ENCODE measurements at places on chromosomes 2 and 18.

GRCh38 chr18:71001597-71001996 lies 712.8 kb downstream of the SOCS6 start:
- no peak for DNase-seq

GRCh38 chr2:179440642-179441251 lies 176.1 kb upstream of the SESTD1 start:
- DNase-seq, result peak; percentile 51

GRCh38 chr2:18753722-18754121 lies 164.4 kb upstream of the NT5C1B start:
- DNase-seq, result no peak

DNA sequence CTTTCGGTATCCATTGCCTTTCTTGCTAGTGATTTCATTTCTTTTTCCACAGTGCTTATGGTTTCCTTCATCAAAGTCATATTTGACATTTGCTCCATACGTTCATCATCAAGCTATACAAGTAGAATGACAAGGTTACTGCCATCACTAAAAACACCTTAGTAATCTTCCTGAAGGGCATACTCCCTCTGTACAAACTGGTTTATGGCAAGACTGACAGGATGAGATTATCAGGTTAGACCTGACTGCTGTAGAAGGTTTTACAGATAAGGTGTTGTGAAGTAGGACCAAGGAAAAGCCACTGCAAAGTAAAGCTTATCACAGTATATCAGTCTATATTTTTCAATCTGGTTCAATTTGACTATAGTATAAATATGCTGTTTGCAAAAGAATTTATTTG lies 37.5 kb upstream of the C2orf15 start:
- DNase-seq, result no peak

GRCh38 chr18:28175150-28175929 lies 1.6 kb downstream of the CDH2 start:
- DNase-seq, result no peak

DNA sequence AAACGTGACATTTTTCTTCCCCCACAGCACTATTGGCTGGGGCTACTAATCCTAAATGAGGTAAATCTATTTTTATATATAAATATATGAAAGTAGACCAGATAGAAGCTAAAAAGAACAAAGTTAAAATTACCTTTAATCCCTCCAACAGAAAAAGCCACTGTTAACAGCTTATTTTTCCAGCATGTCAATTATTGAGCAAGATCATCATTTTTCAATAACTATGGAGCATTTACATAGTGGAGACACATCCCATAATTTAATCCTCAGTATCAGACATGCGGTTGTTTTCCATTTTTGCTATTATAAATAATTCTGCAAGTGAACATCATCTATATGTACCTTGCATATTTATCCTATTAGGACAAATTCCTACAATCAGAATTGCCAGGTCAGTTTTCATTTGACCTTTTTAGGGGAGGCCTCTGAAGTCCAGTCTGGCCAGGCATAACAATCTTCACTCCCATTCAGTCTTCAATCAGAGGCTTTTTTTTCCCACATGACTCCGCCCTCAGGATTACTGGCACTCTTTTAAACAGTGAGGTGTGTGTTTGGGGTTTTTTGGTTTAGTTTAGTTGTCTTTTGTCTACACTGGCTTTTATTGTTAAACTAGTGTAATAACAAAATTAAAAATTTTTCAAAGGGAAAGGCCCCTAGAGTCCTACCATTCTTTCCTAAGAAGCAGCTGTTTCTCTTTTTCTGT lies 29.2 kb downstream of the SMARCAL1 start:
- no peak for DNase-seq

GRCh38 chr2:175432021-175432420 lies 250.5 kb upstream of the ATP5MC3 start:
- no peak for DNase-seq

DNA sequence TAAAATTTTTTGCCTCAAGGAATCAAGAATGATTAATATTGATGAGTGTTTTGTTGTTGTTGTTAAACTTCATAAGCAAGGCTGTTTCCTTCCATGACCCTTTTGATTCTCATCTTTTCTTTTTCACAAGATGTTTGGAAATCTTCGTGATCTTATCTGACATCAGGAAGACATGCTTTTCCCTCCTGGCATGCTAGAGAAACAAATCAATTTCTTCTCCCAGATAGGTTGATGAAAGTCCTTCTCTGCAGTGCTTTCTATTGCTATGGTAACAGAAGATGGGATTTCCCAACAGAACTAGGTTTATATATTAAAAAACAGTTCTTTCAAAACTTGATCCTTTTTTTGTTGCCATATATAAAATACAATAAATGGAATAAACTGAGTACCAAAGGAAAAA lies 85.2 kb downstream of the EML6 start:
- no peak for DNase-seq

- no peak for DNase-seq
Observed at GRCh38 chr2:119483896-119484718, 40.2 kb downstream of the SCTR start.

DNA sequence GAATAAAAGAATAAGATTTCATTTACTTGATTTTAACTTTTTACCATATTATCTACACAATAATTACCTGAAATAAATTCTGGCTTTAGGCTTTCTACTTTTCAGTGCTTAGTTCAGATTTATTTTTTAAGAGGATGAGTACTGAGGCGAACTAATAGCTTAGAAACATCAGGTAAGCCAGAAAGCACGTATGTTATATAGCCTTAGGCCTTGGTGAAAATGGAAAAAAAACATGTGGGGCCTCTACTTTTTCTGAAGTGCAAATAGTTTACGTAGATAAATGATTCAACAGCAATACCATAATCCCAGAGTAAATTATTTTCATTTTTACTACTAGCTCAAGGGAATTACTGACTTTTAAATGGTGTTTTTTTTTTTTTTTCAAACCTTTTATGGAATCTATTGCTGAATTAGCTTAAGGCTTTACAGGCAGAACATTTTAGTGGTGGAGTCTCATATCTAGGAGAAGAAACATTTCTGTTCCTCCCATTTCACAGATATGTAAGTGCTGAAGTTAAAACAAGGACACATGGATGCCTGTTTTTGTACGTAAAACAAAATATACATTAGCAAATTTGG lies 6.2 kb downstream of the CPS1 start:
- DNase-seq, result no peak

- peak; percentile 23 for DNase-seq
Observed at GRCh38 chr2:144414324-144414845, 105.5 kb downstream of the ZEB2 start.

DNA sequence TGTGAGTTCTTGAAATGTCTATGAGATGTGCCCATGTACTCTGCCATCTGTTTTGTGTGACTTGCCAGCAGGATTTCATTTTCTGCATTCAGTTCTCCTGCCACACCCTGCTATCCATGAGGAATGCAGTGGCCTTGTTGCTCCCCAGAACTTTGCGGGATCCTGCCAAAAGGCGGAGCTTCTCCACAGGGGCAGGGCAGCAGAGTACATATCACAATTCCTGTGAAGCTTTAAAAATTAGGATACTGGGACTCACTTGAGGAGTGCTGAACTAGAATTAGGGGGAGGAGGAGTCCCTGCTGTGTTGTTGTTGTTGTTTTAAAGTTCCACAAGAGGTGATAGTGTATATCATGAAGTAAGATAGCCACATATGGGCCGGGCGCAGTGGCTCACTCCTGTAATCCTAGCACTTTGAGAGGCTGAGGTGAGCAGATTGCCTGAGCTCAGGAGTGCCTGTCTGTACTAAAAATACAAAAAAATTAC lies 76.4 kb downstream of the TANC1 start:
- no peak for DNase-seq

DNA sequence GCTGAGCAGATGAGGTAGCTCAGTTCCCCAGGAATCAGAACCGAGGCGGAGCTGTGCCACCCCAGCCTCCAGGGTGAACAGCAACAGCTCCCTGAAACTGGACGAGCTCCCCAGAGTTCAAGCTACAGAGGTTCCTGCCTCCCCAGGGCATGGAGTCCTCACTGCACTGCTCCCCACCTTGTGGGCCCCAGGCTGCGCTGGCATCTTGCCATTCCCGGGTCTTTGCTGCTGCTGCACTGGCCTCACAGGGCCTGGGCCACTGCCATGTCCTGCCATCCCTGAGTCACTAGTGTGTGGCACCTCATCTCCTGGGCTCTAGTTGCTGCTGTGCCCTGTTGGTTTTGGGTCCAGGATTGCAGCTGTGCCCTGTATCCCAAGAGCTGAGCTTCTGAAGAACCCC lies 166.9 kb downstream of the SNTG2 start:
- no peak for DNase-seq

DNA sequence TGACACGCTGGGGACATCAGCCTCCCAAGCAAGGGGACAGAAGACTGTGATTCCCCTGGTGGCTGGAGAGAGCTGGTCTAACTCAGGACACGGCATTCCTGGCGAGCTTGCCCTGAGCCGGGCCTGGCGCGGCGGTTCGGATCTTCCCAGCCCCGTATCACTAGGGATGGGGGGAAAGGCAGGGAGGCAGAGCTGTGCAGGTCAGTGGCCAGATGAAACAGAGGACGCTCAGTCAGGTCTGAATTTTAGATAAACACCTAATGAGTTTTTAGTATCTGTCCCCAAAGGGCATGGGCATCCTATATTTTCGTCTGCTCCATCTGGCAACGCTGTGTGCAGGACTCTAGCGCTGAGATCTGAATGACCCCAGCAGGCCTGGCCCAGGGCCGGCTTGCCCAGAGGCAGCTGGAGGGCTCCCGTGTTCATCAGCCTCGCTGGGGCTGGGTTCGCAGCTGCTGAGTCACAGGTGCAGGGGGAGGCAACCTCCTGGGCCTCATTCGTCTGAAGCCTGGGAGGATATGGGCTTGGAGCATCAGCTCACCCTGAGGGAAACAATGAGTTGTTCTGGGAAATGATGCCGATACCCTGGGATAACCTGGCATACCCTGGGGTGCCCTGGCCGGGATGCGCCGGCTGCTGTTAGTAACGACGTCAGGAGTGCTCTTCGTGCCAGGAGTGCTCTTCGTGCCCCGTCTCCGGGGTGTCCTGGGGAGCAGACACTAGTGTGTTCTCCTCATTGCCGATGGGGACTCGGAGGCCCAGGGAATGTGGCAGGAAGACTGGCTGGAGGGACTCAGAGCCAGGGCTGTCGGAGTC lies 48.1 kb upstream of the HPCAL1 start:
- no peak for DNase-seq

DNA sequence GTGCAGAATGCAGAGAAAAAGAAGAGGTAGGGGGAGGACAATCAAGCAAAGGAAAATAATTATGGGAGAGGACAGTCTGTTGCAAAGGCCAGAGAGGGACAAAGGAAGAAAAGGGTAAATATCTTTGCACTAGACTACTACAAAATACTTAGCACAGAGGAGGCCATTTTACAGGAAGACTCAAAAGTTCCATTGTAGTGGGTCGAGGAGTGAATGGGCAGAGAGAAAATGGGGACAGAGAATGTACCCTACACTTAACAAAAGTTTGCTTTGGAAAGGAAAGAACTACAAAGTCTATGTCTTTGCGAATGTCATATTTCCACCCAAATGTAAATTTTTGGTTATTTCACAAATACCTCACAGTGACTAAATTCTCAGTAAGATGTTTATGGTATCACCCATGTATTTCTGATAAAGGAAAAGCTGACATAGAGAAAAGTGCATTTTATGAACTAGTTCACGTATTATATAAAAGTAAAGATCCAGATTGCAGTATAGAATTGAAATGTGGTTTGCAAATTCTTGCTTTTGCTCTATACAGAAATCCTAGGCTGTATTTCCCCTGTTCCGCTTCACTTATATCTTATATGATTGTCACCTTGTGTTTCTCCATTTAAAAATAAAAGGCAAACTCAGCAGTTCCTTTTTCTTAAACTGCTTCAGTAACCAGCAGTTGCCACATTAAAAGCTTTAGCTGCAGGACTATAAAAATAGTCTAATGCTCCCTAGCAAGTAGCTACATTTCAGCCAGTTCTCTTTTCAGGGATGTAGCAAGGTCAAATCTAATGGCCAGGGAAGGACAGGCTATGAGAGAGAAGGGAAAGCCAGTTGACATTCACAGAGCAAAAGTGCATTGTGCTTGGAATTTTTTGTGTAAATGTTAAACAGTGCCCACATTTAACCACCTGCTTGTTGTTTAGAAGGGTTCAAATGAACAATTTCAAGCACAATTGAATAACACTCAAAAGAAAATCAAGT lies 79.7 kb upstream of the CYTIP start:
- no peak for DNase-seq

GRCh38 chr2:179770029-179770428 lies 91.4 kb downstream of the ZNF385B start:
- no peak for DNase-seq

GRCh38 chr2:100067784-100068183 lies 74.6 kb downstream of the AFF3 start:
- no peak for DNase-seq

GRCh38 chr2:18501156-18501555 lies 59.3 kb downstream of the RDH14 start:
- no peak for DNase-seq

DNA sequence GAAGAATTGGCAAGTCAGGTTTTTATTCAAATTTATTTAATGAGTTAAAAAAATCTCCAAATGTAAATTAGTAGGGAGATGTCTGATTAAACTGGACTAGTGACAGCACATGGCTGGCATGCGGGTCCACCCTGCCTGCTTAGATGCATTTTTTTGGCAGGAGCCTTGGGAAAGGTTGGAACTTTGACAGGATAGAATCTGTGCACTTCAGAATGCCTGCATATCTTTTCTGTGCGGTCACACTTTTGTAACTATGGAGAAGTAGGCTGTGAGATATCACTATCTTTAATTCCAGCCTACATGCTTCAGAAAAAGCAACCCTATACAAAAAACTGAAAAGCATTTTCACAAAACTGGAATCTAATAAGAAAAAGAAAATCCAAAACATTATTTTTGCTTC lies 317.8 kb downstream of the MBD2 start:
- DNase-seq, result no peak

- no peak for DNase-seq
Observed at GRCh38 chr2:206727287-206727686, 9.1 kb upstream of the DYTN start.

- DNase-seq, result no peak
Observed at GRCh38 chr18:44968336-44968735, 287.6 kb downstream of the SETBP1 start.

- DNase-seq, result peak; percentile 99
Observed at GRCh38 chr2:134918526-134919340, at the start of gene CCNT2. TSS of gene CCNT2 (plus strand) at chr2:134918822. CDS start at chr2:134918855, 33 bp downstream.

DNA sequence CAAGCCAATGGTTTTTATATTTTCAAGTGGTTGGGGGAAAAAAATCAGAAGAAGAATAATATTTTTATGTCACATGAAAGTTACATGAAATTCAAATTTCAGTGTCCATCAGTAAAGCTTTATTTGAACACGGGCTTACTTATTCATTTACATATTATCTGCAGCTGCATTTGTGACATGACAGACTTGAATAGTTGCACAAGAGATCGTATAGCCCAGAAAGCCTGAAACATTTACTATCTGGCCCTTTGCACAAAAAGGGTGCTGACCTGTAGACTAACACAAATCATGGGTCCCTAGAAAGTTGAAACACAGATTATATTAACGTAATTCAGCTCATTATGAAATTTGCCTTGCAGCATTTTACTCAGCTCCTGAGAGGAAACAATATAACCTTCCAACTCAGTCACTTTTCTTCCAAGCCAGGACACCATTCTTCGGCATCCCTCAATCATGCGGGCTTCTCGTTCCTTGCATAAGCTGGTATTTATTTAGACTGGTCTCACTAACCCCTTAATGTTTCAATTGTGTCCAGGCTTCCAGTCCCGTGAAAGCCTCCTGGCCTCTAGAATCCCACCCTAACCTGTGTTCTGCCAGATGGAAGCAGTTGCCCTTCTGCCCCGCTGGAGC lies 402.7 kb downstream of the SETBP1 start:
- DNase-seq, result no peak

Measured in KBM-7 (cell line).